ENCODE measurements at places on chromosomes 13 and 19. TPM values are rescaled to one million over a fixed set of nuclear protein-coding genes. Genes with fewer than 3 reads are reported as not detected.

DNA sequence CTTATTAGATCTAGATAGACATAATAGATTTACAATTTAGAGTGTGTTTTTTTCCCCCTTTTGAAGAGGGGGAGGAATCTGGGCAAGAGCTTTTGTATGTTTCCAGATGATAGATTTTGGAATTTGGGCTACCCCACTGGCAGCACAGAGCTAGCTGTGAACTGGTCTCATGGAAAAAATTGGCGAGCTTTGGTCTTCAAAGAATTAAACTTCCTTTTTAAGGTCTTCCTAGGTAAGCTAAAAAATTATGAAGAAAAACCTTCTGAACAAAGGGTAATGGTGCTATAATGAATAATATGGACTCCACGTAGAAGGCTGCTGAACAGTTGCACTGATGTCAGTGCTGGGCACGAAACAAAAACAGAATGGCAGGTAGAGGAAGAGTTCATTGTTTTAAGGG lies 109.3 kb downstream of the ZIC5 start:
- no peak for DNase-seq
- H3K4me1 ChIP-seq = no peaks in the 10 kb centered on the region
- H3K27ac ChIP-seq = no peak overlapping the region
- no peaks in the 10 kb centered on the region for H3K36me3 ChIP-seq
- no peaks in the 10 kb centered on the region for H3K27me3 ChIP-seq
- H3K4me3 ChIP-seq = no peak overlapping the region

GRCh38 chr19:17069193-17069592 lies 6.1 kb downstream of the HAUS8 start:
- H3K27ac ChIP-seq = no peak overlapping the region
- peaks cover 5% of the 10 kb centered on the region for H3K4me1 ChIP-seq
- H3K4me3 ChIP-seq = no peak overlapping the region
- no peaks in the 10 kb centered on the region for H3K36me3 ChIP-seq

GRCh38 chr13:84137292-84137691 lies 255.0 kb upstream of the SLITRK1 start:
- no peak overlapping the region for H3K27ac ChIP-seq
- no peak overlapping the region for H3K4me3 ChIP-seq
- no peaks in the 10 kb centered on the region for H3K4me1 ChIP-seq
- no peak for DNase-seq
- no peaks in the 10 kb centered on the region for H3K36me3 ChIP-seq
- H3K27me3 ChIP-seq = no peaks in the 10 kb centered on the region

DNA sequence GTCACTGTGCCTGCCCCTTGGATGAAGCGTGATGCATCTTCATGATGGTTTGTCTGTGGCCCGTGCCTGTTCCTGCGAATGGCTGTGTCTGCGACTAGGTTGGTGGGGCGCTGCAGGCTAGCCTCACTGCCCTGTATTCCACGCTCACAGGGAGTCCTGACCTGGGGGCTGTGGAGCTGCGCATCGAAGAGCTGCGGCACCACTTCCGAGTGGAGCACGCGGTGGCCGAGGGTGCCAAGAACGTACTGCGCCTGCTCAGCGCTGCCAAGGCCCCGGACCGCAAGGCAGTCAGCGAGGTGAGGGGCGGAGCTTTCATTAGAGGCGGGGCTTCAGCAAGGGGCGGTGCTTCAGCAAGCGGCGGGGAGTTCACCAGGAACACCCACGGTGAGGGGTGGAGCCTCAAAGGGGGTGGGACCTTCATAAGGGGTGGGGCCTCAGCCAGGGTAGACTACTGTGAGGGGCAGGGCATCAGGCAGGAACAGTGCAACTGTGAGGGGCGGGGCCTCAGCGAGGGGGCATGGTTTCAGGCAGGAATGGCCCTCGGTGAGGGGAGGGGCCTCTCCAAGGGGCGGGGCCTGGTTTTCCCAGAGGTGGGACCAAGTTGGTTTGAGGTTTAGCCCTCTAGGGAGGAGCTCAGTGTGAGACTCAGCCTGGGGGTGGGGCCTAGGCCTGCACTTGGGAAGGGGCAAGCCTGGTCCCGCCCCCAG lies 17.2 kb downstream of the PKN1 start:
- H3K36me3 ChIP-seq = peaks cover 6% of the 10 kb centered on the region
- H3K27me3 ChIP-seq = no peaks in the 10 kb centered on the region
- no peak overlapping the region for H3K4me3 ChIP-seq
- no peaks in the 10 kb centered on the region for H3K4me1 ChIP-seq
- no peak overlapping the region for H3K27ac ChIP-seq

GRCh38 chr13:21149568-21149967 lies 26.8 kb downstream of the SKA3 start:
- no peaks in the 10 kb centered on the region for H3K4me1 ChIP-seq
- no peak overlapping the region for H3K27ac ChIP-seq
- DNase-seq = no peak
- peaks cover 34% of the 10 kb centered on the region for H3K36me3 ChIP-seq
- H3K4me3 ChIP-seq = no peak overlapping the region

GRCh38 chr13:107809125-107809524 lies 406.2 kb downstream of the LIG4 start:
- no peak for DNase-seq
- no peak overlapping the region for H3K4me3 ChIP-seq
- no peaks in the 10 kb centered on the region for H3K4me1 ChIP-seq
- no peaks in the 10 kb centered on the region for H3K27me3 ChIP-seq
- no peaks in the 10 kb centered on the region for H3K36me3 ChIP-seq

GRCh38 chr19:18777301-18778075 lies 13.6 kb downstream of the COMP start:
- H3K27ac ChIP-seq = no peak overlapping the region
- no peak for DNase-seq
- H3K4me1 ChIP-seq = no peaks in the 10 kb centered on the region
- H3K4me3 ChIP-seq = peak overlapping the region; percentile 12
- no peaks in the 10 kb centered on the region for H3K27me3 ChIP-seq

- no peaks in the 10 kb centered on the region for H3K36me3 ChIP-seq
- H3K27ac ChIP-seq = peak within 1 kb of the TSS; percentile 92
- no peaks in the 10 kb centered on the region for H3K27me3 ChIP-seq
- DNase-seq = no peak
- H3K4me1 ChIP-seq = peaks cover 10% of the 10 kb centered on the region
- peak within 1 kb of the TSS; percentile 59 for H3K4me3 ChIP-seq
Measured at GRCh38 chr19:38617764-38618589, at the start of gene MAP4K1. Gene MAP4K1, minus strand, starts transcription at chr19:38617953. Its CDS starts 58 bp downstream, at chr19:38617895.

GRCh38 chr19:10288662-10289166 lies 1.0 kb upstream of the ICAM5 start:
- peaks cover 23% of the 10 kb centered on the region for H3K36me3 ChIP-seq
- peaks cover 3% of the 10 kb centered on the region for H3K27me3 ChIP-seq
- no peak overlapping the region for H3K4me3 ChIP-seq

DNA sequence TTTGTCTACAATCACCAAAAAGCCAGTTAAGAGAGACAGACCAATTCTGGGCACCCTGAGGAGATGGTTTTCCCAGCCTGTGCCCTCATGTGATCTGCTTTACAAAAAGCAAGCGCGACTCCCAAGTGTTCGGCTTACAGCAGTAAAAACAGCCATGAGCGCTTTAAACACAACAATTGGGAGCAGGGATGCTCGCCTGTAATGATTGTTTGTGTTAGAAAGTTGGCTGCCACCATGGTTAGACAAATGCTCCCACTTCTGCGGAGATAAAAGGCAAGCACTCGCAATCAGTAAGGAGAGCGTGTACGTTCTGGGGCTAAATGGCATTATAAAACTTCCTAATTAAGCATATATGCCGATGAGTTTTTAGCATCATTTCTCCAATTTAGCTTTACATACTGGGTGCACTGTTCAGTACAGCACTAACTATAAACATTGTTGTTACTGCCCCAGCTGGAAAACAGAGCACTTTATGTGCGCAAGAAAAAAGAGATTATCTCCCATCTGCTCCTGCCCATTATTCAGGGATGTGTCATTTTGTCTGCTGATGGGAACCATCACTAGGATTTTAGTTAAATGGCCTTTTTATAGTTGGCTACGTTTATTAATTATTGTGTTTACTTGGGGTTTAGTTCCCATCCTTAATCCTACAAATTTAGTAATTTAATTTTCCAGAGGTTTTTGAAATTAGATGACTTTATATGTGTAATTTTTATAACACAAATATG lies 309.3 kb upstream of the MAB21L1 start:
- DNase-seq = no peak
- no peaks in the 10 kb centered on the region for H3K36me3 ChIP-seq
- H3K4me1 ChIP-seq = no peaks in the 10 kb centered on the region
- no peak overlapping the region for H3K27ac ChIP-seq
- H3K27me3 ChIP-seq = no peaks in the 10 kb centered on the region
- H3K4me3 ChIP-seq = no peak overlapping the region

DNA sequence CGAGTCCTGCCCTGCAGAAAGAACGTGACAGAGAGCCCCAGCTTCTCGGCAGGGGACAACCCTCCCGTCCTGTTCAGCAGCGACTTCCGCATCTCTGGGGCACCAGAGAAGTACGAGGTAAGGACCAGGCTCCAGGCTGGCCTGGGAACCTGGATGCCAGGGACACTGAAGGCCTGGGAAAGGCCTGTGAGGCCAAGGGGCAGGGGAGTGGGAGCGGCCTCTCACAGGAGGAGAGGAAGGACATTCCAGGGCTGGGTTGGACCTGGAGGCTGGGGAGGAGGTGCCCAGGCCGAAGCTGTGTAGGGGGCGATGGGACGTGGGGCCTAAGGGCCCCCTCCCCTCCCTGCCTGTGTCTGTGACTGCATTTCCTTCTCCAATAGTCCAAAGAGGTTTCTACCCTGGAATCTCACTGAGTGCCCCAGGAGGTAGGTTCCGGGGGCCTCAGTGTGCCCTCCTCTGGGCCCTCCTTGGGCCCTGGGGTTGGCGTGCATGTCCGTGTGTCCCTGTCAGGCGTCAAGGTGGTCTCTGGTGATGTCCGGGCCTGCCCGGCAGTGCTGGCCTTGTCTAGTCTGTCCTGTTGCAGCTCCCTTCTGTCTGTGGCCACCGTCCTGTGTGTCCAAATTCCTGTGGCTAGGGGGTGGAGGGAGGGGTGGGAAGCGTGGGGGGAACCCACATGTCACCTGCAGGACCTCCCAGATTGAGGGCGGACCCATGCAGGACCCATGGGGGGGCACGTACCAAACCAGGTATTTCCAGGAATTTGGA lies 16.9 kb upstream of the CD22 start:
- no peaks in the 10 kb centered on the region for H3K4me1 ChIP-seq
- no peak overlapping the region for H3K27ac ChIP-seq
- no peaks in the 10 kb centered on the region for H3K36me3 ChIP-seq

DNA sequence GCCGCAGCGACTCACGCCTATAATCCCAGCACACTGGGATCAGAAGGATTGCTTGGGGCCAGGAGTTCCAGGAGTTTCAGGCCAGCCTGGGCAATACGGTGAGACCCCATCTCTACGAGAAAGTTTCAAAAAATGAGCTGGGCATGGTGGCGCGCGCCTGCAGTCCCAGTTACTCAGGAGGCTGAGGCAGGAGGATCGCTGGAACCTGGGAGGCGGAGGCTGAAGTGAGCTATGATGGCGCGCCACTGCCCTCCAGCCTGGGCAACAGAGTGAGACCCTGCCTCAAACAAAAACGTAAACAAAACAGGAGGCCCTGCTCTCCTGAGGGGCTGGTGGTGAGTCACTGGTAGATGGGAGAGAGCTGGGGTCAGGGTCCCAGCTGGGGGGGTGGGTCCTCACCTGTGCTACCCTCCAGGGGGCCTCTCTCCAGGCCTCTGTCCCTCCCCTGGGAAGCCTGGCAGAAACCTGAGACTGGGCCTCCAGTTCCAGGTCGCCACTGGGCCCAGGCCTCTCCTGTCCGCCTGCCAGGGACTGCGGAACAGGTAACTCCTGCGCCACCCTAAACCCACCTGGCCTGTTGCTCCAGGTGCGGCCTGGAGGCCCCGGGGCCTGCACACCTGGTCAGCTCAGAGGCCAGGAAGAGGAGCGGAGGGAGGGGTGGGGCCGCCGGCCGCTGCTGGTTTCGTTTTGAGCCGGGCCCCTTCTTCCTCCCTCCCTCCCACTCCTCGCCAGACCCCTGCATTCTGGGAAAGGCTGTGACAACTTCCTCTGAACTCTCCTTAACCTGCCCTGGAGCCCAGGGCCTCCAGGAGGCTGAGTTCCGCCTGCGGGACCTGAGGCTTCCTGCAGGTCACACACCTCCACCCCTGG lies 17.2 kb upstream of the ZBTB7A start:
- no peaks in the 10 kb centered on the region for H3K36me3 ChIP-seq
- no peak for DNase-seq
- no peaks in the 10 kb centered on the region for H3K4me1 ChIP-seq

DNA sequence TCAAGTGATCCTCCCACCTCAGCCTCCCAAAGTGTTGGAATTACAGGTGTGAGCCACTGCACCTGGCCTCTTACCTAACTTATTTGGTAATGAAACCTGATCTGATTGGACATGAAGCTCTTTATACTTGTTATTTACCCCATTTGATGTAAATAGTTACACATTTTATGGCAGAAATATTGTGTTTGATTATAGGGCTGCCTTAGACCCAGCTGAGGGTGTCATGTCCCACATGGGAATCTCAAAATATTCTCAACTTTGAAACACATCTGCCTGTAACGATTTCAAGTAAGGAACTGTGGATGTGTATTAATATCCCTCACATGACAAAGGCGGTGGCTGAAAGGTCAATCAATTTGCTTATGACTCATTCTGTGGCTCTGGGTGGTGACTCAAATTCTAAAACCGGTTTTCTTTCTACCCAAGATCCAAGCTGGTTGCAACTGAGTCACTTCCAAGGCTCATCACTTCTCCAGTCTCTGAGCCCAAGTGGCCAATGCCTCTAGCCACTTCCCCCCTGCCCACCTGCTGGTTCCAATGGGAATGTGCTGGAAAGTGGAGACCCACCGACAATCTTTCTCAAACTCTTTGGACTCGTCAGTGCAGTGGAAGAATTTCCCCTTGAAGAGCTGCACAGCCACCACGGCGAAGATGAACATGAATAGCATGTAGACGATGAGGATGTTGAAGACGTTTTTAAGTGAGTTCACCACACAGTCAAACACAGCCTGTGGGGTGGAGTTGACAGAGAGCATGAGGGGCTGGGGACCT lies 110.9 kb downstream of the IER2 start:
- no peak overlapping the region for H3K27ac ChIP-seq
- no peaks in the 10 kb centered on the region for H3K36me3 ChIP-seq
- H3K27me3 ChIP-seq = peaks cover 4% of the 10 kb centered on the region
- H3K4me1 ChIP-seq = no peaks in the 10 kb centered on the region

The RNF225 gene
- not detected for total RNA-seq

The PRODH2 gene
- total RNA-seq = not detected

The ELSPBP1 gene
- total RNA-seq = not detected

The KIR3DL2 gene
- not detected for total RNA-seq

All from tibial nerve (tissue), 4 donors.